Panc1 (cell line): ENCODE measurements at places on chromosomes 1 and 21.

DNA sequence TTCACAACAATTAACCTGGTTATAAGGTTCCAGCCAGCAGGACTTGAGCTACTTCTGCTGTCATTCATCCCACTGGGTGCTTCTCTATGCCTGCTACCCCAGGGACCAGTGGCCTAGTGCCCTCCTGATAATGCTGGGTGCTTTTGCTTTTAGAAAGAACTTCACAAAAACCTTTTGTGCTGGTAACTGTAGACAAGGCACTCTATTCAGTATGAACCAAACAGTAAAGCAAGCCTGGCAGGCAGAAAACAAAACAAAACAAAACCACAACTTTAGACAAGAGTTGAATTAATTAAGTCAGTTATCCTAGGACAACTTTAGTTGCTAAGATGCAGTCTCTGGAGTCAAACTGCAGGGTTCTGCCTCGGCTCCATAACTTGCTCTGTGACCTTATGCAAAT is 61.9 kb upstream of the ADGRL2 start:
- DNase-seq: no peak

GRCh38 chr1:204453141-204453772 is 41.3 kb downstream of the PIK3C2B start:
- no peak for DNase-seq

DNA sequence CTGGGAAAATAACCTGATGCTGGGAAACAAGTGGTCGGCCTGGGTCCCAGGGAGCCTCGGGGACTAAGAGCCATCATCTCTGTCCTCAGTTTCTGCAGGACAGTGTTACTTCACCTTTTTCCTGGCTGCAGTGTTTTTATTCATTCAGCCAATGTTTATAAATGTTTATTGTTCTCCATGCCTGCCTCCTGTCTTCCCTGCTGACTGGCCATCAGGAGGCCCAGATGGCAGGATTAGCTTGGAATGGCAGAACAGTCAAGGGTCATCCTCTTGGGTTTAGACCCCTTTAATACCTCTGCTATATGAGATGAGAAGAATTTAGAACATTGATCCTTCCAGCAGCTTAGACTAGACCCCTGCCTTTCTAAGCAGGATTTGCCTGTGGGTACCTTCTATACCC is 13.3 kb downstream of the MAPKAPK2 start:
- DNase-seq: no peak

GRCh38 chr1:214864896-214865688 is 217.4 kb upstream of the KCNK2 start:
- no peak for DNase-seq

DNA sequence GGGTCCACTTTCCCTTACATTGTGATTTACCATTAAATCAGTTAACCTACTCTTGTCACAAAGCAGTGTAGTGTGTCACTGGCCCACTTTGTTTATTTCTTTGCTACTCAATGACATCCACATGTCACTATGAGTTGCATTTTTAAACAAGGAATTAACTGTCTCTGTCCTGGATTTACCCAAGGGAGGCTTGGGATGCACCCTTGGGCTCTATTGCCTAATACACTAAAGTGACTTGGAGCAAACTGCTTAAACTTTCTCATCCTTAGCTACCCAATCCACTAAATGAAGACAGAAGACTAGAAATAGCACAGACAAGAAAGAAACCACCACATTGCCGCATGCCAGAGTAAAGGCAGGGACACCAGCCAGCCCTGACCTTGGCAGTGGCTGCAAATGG is 136.2 kb upstream of the TIAM1 start:
- no peak for DNase-seq

GRCh38 chr1:179817056-179817455 is 60.5 kb downstream of the TOR1AIP2 start:
- no peak for DNase-seq
